ENCODE measurements at places on chromosomes 6 and 20.

DNA sequence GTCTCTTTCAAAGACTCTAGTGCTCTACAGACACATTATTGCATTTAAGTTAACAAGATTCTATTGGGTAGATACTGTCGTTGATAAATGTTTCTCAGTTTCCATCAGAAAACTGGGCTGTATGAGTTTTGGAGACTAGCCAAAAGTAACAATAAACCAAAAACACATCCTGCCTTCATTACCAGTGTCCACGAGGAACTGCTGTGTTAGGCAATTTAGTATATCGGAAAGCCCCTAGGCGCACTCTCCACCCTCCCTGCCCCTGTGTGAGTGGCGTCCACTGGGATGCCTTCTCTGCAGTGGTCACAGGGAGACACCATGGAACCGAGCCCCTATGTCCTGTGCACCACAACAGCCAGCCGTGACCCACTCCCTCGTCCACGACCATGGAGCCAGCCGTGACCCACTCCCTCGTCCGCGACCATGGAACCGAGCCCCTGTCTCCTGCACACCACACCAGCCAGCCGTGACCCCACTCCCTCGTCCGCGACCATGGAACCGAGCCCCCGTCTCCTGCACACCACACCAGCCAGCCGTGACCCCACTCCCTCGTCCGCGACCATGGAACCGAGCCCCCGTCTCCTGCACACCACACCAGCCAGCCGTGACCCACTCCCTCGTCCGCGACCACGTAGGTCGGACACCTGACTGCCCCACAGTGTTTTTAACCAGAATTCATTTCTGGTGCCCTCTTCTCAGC lies 35.3 kb downstream of the DLL1 start:
- no peak for DNase-seq

GRCh38 chr6:107784669-107785068 lies 39.4 kb downstream of the SCML4 start:
- no peak for DNase-seq

GRCh38 chr6:136736281-136736960 lies 55.9 kb downstream of the MAP3K5 start:
- DNase-seq = no peak

- DNase-seq = no peak
Observed at GRCh38 chr6:13733178-13733887, 21.7 kb upstream of the RANBP9 start.

GRCh38 chr20:60806824-60807223 lies 445.2 kb upstream of the CDH4 start:
- no peak for DNase-seq

DNA sequence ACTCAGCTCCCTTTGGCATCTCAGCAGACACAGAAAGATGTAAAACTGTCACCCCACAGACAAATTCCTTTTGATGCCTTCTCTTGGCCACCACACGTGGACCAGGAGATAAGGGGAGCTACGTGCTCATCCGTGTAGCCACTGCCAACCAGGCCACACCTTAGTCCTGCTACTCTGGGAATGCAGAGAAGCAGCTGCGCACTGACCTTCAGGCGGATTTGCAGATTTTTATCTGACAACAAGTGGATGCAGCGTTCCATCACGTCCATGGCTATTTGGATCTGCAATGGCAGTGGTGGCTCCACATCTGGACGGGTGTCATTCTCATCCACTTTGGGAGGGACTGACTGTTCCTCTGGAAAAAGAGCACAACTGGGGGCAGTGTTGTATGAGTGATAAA lies 30.8 kb downstream of the TTI1 start:
- DNase-seq = no peak

DNA sequence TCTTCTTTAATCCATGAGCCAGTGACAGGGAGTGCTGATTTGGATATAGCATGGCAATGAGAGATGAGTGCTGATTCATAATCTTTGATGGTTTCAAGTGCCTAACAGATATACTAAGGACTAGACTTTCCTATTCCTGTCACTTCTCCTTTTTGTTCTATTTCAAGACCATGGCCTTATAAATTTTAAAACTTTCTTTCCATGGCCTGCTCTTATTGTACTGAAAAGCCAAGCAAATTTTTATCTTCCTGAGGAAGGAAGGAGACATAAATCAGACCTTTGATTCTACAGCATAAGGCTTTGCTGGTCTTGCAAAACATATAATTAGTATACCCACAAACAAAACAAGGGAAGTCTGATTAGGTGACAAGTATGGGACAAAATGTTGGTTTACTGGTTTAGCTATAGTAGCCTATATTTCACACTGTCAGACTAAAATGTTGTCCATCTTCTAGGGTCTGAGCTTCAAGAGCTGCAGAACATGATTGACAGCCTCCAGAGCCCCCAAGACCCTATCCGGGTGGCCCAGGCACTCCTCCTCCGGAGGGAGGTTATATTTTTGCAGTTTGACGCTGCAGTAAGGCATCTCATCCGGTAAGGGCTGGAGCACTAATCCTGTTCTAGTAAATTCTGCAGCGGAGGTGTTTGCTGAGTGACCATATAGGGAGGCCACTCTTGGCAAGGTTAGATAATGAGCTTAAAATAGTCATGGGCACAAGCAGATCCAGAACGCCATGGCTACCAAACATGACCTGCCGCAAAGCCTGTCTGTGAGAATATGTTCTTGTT lies 82.3 kb downstream of the CD164 start:
- no peak for DNase-seq

DNA sequence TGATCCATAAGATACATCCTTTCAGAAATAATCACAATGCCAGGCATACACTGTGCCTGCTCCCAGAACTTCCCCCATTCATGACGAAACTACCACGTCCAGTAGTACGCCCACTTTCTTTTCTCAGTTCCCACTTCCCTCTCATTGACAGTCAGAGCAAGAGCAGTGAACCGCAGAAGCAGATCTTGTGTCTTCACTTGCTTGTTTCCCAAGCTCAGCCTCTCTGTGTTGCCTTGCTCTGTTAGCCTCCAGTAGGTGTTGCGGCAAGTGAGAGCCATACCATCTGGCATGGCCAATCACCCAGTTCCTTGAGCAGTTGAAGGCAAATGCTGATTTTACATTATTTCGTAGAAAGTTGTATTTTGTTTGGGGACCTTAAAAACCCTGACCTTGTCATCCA lies 11.7 kb downstream of the UST start:
- DNase-seq = no peak

DNA sequence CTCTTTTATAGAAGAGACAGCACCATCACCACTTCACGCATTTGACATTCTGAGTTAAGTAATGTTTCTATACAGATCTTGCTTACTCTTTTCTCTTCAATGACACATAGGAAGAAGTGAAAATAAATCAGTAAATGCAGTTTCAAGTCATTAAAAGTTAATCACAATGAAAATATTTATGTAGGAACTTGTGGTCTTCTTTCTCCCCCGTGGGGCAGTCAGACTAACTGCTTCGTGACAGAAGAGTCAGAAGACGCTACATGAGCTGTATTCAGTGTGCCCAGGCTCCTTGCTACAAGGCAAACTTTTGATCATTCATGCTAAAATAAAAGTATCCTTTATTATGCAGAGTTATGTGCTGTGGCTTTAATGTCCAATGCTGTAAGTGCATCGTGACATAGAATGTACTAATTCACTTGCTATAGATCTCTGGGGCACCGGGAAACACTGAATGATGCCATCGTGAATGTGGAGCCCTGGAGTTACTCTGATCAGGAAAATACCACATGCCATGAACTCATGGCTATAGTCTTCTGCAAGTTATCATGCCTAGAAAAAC lies 117.8 kb upstream of the TRAF3IP2 start:
- DNase-seq = no peak

DNA sequence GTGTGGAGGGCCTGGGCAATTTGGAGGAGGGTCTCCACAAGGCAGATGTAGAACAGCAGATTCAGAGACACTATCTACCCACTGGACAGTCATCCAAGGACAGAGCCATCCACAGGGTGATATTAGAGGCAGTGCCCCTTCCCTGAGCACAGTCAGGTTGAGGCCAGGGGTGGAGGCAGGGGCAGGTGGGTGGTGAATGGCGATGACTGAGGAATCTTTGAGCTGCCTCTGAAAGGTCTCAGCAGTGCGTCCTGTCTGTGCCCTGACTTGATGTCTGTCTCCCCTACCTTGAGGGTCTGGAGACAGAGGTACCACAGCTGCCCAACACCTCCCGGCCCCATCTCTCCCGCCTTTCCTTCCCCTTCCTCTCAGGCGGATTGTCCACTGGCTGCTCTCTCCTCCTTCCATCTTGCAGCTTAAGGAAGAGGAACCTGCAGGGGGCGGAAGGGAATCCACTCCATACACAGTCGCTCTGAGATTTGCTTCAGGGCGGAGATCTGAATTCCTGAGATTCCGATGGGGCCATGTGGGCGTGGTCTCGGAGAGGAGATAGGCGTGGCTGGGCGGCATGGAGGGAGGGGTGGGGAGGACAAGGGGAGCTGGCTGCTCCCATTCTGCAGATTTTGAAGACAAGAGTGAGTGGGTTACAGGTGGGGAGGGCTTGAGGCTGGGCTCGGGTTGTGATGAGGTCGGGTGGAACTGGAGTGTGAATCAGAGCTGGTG lies 1.7 kb downstream of the MUCL3 start:
- DNase-seq = no peak

DNA sequence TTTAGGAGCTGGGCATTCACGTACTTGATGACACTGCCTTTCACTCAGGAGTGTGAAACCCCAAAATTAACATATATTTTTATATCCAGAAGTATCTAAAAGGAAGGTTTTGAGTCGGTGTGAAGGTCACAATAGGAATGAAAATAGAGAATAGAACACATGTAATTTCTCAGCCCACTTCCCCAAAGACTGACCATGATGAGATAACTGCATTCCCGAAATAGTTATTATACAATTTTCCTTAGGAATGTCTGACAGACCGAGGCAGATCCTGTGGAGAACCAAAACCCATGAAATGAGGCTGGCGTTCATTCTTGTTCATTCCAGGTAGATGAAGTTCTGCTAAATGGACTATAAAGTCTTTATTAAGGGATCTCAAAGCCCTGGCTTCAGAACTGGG lies 10.3 kb downstream of the NSFL1C start:
- DNase-seq = no peak

DNA sequence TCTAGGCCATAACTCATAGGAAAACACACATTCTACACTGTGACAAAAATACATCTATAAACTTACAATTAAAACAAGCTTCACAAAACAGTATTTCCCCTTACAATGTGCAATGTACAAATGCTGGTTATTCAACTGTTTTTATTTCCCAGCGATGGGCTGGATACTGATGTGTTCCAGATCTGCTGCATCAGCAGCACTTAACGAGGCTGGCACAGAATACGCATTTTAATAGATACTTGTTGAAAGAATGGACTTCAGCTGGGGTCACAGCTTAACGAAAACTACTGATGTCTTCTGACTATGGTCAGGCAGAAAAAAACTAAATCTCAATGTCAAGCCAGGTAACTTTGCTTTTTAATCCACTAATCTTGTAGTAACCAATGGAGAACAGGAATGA lies 70.9 kb downstream of the B4GALT5 start:
- DNase-seq = no peak

DNA sequence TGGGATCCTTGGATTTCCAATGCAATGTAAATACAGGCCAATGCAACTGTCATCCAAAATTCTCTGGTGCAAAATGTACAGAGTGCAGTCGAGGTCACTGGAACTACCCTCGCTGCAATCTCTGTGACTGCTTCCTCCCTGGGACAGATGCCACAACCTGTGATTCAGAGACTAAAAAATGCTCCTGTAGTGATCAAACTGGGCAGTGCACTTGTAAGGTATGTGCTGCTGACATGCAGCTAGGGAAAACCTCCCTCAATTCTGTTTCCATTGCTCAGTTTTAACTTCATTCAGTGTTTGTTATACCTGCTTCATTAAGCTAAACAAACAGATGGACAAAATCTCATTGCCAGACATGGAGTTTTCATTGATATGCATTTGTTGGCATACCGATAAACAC lies 397.1 kb downstream of the ARHGAP18 start:
- DNase-seq = no peak

- DNase-seq = no peak
Observed at GRCh38 chr6:113281014-113281413, 576.1 kb upstream of the MARCKS start.

DNA sequence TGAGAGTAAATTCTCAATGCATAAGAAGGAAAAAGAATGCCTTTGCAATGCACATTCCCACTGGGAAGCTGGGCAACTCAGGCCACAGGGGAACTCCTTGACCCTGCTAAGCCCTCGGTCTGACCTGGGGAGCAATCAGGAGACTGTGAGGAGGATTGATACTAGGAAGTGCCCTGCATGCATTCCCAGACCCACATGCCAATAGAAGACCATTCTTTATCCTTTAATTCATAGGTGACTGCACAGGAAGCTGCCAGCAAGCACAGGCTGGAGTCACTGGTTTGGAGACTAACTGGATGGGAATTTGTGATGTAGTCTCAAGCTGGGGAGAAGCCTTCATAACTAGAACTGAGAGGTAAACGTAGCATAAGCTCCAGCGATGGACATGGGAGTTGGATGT lies 1012.7 kb downstream of the EYS start:
- no peak for DNase-seq

DNA sequence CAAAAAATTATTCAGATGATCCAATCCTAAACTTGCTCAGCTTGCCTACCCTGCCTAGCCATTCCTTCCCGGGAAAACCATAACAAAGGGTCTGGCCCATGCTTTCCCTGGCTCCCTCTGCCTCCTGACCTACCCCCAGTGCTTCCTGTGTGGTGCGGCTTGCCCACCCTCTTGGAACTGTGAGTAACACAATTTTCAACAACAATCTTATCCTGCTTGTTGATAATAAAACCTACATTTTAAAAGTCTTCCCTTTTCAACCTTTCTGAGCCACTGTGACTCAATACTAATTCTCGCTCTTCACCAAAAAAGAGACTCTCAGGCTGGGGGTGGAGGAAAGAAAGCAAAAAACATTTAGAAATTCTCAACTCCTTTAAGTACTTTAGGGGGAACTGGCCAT lies 18.0 kb downstream of the EXOC2 start:
- DNase-seq = no peak

- DNase-seq = no peak
Observed at GRCh38 chr6:144066741-144067484, 28.5 kb downstream of the SF3B5 start.

DNA sequence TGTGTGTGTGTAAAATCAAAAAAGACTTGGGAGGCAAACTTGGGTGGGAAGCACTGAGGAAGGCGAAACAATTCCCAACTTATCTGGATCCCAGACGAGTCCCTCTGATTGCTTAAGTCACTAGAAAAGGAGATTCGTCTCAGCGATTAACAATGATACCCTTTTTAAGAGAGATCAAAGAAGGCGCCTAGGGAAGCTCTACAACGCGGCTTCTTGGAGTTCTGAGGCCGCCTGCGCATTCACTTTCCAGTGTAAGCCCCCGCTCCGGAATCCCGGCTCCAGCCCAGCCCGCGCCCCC lies 8.7 kb upstream of the TBX18 start:
- no peak for DNase-seq

GRCh38 chr6:160192840-160193239 lies 65.8 kb downstream of the SLC22A2 start:
- no peak for DNase-seq

GRCh38 chr6:36160147-36160760 lies 29.9 kb downstream of the MAPK13 start:
- DNase-seq = no peak
